ENCODE measurements at places on chromosomes 11 and 22. TPM values are rescaled to one million over a fixed set of nuclear protein-coding genes. Genes with fewer than 3 reads are reported as not detected.

SEPTIN3 gene
- not detected for total RNA-seq

- no peak for DNase-seq
These were observed 27.0 kb upstream of the YWHAH start for GRCh38 chr22:31917227-31917921.

DNA sequence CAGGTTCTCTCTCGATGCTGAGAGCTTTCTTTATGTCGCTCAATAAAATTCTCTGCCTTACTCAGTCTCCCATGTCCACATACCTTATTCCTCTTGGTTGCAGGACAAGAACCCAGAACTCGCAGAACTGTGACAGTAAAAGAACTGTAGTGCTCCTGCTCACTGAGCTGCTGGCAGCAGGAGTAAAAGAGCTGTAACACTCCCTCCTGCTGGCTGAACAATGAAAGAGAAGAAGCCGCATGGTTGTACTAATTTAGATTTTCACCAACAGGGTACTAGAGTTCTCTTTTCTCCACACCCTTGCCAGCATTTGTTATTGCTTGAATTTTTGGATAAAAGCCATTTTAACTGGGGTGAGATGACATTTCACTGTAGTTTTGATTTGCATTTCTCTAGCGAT lies 433.2 kb downstream of the GUCY1A2 start:
- peak; percentile 20 for DNase-seq

- DNase-seq, result peak; percentile 85
These were observed 13.8 kb downstream of the PHLDB1 start for GRCh38 chr11:118621071-118621783.

KDM4E gene
- not detected for total RNA-seq

- DNase-seq, result no peak
These were observed 29.0 kb downstream of the ELMOD1 start for GRCh38 chr11:107619926-107620325.

DRICH1 gene
- 0.15 TPM for total RNA-seq
